MCF 10A (cell line): ENCODE measurements at places on chromosomes 13 and 19. TPM values are rescaled to one million over a fixed set of nuclear protein-coding genes. Genes with fewer than 3 reads are reported as not detected.

DNA sequence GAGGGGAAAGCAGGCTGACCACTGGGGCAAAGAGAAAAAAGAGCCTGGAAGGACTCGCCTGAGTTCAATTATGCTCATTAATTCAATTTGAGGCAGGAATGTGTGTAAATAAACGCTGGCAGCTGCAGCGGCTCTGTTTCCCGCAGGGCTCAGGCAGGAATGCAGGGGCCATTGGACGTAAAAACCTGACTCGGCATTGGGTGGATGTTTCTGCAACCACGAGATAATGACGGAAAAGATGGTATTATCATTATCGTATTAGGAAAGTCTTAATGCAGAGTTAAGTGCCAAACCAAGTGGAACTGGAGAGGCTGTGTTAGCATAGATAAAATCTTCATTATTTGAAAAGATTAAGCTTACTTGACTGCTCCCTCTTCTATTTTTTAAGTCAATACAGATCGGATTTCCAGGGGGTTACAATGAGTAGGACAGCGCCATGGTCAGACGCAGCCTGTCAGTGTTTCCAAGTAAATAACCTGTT, 169.8 kb downstream of the SHISA2 start:
- no peak for DNase-seq

ZNF77 gene
- 4.7 and 4.9 TPM in 2 replicates for total RNA-seq

- DNase-seq = no peak
Observed at GRCh38 chr13:111953546-111954178, 113.3 kb upstream of the SOX1 start.

- DNase-seq = no peak
Observed at GRCh38 chr13:28031896-28032288, 43.4 kb upstream of the URAD start.

BLVRB gene
- total RNA-seq = 44.0 and 68.7 TPM in 2 replicates

- DNase-seq = peak; percentile 20
Observed at GRCh38 chr19:33063356-33063752, 1.3 kb downstream of the RHPN2 start.

GRCh38 chr19:28737021-28737895, 475.7 kb downstream of the UQCRFS1 start:
- DNase-seq = no peak

GRCh38 chr13:25252225-25252624, 35.1 kb downstream of the MTMR6 start:
- no peak for DNase-seq
